ENCODE measurements at places on chromosomes 4 and X. TPM values are rescaled to one million over a fixed set of nuclear protein-coding genes. Genes with fewer than 3 reads are reported as not detected.

- no peak for DNase-seq
These were observed 109.2 kb downstream of the GUCY2F start for GRCh38 chrX:109372716-109373115.

- DNase-seq, result peak; percentile 30
These were observed 31.9 kb downstream of the ADRA2C start for GRCh38 chr4:3797831-3798790.

GRCh38 chrX:154057791-154058190 lies 38.1 kb upstream of the IRAK1 start:
- no peak for DNase-seq

CT45A5 gene
- total RNA-seq, result not detected

DNA sequence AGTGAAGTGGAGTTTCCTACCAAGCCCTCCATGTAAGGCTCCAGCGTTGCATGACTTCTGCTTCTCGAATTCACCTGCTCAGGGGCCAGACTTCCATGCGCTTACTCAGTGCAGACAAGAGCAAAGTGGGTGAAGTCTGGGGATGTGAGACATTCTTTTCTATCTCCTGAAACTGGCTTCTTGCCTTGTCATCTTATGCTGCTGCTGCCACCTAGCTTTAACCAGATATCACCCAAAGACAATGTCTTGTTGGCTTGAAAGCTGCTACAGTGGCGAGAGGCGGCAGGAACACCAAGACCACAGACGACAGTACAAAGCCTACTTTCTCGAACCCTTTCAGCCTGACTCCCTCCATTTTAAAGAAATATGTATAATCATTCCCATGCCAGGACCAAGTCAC lies 103.6 kb upstream of the ADGRG2 start:
- no peak for DNase-seq

DNA sequence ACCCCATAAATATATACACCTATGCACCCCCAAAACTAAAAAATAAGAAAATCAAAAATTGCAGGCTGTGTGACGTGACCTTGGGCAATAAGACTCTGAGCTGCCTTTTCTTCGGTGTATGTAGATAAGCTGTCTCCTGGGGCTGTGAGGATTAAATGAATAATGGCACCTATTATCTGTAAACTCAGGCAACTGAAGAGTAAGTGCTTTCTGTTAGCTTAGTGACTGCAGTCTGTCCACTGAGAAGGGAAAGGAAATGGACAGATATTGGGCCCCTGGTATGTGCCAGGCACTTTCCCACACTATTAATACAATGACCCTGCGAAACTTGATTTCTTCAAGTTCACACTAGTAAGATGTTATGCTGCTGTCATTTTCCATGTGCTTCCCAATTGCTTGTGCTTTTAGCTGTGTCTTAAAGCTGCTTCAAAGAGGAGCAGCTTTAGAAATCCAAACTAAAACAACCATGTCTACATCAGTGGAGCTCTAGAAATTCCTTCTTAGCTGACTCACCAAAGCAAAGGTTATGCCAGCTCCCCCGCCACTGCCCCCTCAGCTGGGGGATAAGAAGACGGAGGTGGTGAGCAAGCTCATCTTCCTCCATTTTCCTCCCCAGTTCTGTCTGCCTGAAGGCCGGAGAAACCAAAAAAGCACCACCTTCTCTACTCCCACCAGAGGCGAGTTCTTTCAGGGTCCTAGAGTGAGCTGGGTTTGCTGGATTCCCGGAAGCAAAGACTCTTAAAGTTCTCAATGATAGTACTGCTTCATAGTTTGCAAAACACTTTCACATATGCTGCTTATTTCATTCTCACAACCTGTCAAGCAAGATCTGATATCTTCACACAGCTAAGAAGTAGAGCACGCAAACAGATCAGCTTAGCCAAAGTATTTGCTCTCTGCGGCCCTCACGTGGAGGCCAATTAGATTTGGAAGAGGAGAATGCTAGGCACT lies 8.8 kb upstream of the DGAT2L6 start:
- DNase-seq, result no peak

CRMP1 gene
- 1.2 TPM for total RNA-seq

- peak; percentile 79 for DNase-seq
These were observed 1.8 kb downstream of the ABCD1 start for GRCh38 chrX:153726286-153727122.

- DNase-seq, result no peak
These were observed 78.5 kb upstream of the BLTP1 start for GRCh38 chr4:122073615-122074014.

GRCh38 chrX:1430451-1430850 lies 22.3 kb downstream of the ASMTL start:
- no peak for DNase-seq

DNA sequence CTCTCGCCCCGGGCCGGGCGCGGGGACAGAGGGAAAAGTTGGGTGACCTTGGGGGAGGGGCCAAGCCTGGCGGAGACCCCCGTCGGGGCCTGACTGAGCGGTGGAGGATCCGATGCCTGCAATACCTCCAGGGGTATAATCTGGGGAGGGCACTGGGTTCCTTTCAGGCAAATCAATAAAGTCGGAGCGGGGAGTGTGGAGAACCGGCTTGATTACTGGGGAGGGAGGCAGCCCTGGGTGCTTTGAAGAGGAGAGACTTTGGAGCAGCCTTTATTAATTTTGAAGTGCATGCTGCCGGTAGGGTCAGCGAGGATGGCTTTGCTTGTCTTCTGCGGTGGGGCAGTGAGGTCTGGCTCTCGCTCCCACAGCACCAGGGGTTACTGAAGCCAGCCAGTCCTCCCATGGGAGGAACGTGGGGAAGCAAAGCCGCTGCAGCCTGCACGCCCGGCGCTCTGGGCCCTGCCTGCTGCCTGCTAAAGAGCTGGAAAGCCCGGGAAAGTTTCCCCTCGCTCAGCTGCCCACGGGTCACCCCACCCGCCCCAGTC lies 403 bp upstream of the LGI2 start:
- DNase-seq, result no peak

DNA sequence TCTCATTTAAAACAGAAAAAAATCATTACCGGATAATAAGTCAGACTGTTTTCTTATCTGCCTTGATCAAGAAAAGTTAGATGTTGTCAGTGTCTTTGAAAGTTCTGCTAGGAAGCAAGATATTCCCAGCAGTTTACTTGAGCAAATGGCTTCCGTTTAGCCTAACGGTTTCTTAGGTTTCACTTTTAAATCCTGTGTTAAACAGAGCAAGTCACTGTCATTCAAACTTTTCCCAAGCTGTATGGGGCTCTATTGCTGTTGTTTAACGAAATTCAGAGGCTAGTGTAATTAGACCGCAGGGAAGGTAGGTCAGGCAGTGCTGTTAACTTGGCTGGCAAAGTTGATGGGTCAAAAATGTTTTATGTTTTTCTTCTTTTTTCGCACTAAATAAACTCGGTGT lies 80.3 kb upstream of the NEIL3 start:
- no peak for DNase-seq

MAGEA2B gene
- not detected for total RNA-seq

RTL3 gene
- 0.08 TPM for total RNA-seq

GRCh38 chr4:33054161-33054560 lies 2334.0 kb downstream of the PCDH7 start:
- DNase-seq, result no peak

GRCh38 chr4:16055471-16055870 lies 28.4 kb downstream of the PROM1 start:
- no peak for DNase-seq

DNA sequence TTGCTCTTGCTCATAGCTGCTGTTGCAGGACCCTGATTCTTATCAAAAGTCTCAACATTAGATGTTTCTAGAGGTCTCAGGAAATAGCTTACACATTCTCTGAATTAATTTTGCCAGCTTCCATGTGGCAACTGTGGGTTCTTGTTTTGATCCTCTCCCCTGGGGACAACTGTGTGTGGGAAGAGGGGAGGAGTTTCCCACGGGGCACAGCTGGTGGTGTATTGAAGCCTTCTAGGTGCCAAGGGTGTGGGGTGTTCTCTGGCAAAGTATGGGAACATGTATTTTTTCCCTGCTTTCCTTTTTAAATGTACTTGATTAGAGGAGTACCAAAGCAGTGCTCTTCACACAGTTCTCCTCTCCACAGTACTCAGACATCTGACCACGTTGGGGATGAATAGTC lies 212.7 kb downstream of the RPA4 start:
- DNase-seq, result no peak

- no peak for DNase-seq
These were observed 39.1 kb downstream of the VSIG4 start for GRCh38 chrX:66000628-66001272.

WDFY3 gene
- total RNA-seq, result 34.2 TPM

DNA sequence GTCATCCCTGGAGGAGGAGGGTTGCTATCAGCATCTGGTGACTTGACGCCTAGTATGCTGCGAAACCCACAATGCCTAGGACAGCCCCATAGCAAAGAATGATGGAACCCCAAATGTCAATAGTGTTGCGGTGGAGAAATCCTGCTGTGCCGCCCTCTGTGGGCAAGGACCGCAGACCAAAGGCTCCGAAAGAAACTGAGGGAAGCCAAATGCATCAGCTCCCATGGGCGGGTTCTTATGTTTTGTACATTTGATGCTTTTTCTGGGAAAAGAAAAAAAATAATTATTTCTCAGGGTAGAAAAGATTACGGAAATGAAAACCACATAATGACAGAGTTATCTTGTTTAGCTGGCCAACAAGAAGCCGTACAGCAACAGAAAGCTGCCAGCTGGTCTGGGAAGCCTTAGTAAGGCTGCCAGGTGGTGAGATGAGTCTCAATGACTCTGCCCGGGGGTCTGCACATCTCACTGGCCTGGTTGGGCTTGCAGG lies 95.0 kb upstream of the TBL1X start:
- DNase-seq, result no peak
